NCI-H1694 treated with DMSO at 0.1 percent for 48 hours (cell line): ENCODE measurements at places on chromosomes 11 and 22.

DNA sequence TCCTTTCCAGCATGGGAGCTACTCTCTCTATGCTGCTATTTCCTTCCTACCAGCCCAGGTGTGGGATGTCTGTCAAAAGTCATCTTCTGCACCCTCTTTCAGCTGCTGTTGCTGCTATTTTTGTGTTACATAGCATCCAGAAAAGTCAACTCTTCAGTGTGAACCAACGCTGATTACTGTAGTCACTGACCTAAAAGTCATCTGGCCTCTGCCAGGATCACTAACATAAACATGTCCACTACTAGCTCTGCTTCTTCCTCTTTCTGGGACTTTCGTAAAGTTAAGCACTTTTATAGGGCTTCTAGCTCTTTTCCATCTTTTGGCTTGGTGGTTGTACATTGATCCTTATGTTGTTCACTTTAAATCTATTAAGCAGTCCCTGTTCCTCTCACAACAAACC, 90.2 kb upstream of the CARD18 start:
- no peak for DNase-seq

DNA sequence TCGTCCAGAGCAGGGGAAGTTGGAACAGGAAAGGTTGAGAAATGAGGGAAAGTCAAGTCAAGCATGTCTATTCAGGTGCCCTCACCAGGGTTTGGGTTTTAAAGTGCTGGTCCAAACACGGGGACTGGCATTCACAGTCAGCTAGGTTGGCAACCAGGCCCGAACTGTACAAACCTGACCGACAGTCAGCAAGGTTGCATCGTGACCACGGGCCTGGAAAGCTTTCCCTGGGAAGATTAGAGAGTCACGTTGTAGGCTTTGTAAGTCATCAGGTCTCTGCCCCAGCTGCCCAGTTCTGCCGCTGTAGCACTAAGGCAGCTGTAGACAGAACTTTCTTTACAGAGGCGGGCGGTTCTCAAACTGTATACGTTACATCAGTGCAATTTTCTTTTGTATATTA, 7.4 kb downstream of the KRTAP5-10 start:
- DNase-seq: no peak

DNA sequence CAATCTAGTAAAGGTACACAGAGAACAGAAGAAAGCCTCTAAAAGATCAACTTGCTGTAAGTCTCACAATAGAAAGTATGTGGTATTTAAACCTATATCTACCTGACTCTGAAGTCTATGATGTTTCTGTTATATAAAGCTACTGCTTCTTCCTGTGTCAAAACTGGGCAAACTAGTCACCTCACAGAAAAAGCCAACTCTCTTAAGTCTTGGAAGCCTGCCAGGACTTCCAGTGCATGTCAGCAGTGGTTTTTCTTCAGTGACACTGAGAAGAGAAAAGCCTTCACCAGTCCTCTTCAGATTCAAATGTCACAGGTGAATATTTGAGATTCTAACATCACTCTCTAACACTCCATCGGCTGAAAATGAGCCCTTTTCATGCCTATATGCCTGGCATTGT, 808.0 kb downstream of the DLG2 start:
- no peak for DNase-seq

- no peak for DNase-seq
These were observed 505.3 kb downstream of the SOX6 start for GRCh38 chr11:15851051-15851498.

DNA sequence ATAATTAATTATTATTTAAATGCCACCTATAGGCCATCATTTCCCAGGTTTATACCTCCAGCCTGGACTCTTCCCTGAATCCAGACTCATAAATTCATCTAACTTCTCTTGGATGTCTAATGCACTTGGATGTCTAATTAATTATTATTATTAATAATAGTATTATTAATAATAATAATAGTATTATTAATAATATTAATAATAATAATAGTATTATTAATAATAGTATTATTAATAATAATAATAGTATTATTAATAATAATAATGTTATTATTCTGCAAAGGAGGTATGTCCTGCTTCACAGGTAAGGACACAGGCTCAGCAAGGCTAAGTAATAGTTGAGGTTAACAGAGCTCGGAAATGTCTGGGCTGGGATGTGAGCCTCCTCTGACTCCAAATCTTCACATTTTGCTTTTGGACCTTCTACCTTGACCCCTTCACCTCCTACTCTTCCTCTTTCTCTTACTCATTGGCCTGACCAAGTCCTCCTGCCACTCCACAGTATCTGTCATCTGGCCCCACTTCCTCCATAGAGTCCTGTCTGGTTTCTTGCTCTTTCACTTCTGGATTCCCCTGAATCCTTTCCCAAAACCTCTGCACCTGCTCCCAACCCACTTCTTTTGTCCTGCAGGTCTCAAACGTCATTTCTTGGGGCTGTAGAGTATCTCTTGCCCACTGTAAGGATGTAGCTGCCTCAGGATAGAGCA, 8.0 kb downstream of the RIBC2 start:
- no peak for DNase-seq

DNA sequence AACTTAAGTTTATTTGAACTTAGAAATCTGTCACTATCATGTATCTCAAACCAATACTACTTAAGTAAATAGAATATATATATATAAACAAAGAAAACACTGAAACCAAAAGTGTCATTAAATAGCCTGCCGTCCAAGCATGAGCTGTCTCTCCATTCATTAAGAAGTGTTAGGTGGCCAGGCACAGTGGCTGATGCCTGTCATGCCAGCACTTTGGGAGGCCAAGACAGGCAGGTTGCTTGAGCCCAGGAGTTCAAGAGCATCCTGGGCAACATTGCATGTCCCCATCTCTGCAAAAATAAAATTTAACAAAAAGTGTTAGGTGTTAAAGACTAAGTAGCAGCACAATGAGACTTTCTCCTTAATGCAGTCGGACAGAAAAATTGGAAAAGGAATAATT, 14.0 kb downstream of the CD6 start:
- DNase-seq: no peak

- no peak for DNase-seq
These were observed 76.6 kb downstream of the MYO18B start for GRCh38 chr22:25818541-25818940.

DNA sequence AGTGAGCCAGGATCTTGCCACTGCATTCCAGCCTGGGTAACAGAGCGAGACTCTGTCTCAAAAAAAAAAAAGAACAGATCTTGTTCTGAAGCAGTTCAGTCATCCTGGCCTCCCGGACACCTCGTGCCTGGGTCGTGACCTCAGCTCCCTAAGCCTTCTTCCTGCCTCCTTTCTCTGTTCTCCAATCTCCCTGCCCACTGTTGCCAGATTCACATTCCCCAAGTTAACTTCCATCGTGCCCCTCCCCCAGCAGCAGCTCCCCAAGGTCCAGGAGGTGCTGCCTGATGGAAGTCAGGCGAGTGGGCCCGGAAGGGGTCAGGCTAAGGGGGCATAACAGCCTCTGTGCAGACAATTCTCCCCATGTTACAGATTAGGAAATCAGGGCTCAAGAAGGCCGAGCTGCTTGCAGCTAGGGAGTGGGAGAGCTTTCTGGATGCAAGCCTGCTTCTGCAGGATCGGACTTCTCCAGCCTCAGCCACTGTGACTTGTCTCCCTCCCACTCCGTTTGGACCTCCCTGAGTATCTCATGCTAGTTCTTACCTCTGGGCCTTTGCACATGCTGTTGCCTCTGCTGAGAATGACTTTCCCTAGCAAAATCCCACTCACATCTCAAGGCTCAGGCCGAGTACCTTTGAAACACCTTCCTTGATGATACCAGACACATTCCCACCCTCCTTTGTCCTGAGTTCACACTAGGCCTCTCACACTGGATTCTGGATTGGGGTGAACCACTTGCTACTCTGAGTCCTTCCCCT, 14.3 kb upstream of the TMEM184B start:
- no peak for DNase-seq

GRCh38 chr11:77127235-77127911, 673 bp upstream of the MYO7A start:
- DNase-seq: peak; percentile 23

DNA sequence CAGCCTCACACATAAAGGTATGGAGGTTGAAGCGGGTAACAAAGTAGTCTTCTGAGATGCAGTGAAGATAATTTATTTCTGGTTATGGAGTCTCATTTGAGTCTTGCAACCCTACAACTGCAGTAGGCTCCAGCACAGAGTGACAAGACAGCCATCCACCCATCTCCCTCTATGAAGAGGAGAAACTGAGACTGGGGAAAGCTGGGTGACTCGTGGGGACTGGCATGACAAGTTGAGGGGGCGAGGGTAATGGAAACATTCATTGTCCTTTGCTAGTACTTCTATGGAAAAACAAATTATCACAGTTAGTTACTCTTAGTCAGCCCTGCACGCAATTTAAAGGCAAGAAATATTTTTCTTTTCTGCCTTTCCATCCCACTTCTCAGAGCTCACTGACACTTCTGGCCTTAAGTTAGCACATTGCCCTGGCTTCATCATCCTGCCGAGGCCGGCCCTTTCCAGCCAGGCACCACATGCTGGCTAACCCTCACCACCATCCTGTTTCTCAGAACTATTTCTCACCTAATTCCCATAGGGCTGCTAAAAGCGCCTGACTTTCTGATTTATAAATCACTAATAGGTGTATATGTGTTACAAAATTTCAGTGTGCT, 361.1 kb downstream of the ETS1 start:
- DNase-seq: no peak

DNA sequence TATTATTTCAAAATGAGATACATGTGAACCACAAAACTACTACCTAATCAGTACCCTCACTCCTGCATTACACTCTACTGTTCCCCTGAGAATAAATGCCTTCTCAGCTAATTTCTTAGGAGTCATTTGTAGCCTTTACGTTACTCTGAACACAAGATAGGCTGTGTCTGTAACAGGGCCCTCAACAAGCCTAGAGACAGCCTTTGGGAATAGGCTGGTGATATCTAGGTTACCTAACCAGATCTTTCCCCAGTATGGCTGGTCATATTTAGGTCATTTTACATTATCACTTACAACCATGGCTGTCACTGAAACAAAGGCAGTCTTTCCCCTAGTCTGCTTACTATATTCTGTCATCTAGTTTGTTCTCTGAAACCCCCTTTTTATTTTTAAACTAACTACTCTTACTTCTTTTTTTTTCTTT, 14.2 kb downstream of the ATM start:
- no peak for DNase-seq

- no peak for DNase-seq
These were observed 13.4 kb downstream of the AP5B1 start for GRCh38 chr11:65767406-65767805.

- DNase-seq: no peak
These were observed at the start of gene MEI1 for GRCh38 chr22:41699264-41700107. TSS of gene MEI1 (plus strand) at chr22:41699503. CDS start at chr22:41699539, 36 bp downstream.

DNA sequence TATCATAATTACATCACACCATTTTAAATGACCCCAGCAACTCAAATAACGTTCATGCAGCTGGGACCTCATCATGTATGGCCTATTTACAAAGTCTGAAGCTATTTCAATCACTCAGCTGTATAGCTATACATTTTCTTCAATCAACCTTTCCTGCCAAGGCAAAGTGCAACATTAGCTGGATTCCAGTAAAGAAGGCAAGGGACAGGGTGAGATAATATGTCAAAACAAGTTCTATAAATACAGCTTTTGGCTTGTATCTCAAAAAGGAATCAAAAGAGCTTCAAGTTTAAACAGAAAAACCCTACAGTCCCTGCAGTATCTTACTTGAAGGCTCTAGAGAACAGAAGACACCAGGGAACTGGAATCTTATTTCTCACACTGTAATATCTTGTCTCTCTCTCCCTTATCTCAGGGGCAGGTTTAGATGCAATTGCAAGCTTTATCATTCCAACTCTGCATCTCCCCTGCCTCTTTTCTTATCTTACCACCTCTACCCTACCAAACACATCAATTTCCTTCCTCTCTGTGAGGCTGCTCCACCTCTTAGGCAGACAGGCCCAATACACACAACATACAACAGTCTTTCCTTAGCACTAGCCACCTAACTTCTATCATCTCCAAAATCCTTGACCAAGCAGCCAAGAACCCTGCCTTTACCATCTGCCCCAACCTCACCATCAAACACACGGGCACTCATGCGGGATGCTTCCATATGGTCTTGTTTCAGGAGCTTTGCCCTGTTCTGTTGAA, 34.5 kb downstream of the CELF1 start:
- peak; percentile 72 for DNase-seq

- peak; percentile 11 for DNase-seq
These were observed 91.8 kb downstream of the SWAP70 start for GRCh38 chr11:9755561-9756185.

GRCh38 chr11:67731583-67731982, 57.2 kb upstream of the ALDH3B2 start:
- no peak for DNase-seq

DNA sequence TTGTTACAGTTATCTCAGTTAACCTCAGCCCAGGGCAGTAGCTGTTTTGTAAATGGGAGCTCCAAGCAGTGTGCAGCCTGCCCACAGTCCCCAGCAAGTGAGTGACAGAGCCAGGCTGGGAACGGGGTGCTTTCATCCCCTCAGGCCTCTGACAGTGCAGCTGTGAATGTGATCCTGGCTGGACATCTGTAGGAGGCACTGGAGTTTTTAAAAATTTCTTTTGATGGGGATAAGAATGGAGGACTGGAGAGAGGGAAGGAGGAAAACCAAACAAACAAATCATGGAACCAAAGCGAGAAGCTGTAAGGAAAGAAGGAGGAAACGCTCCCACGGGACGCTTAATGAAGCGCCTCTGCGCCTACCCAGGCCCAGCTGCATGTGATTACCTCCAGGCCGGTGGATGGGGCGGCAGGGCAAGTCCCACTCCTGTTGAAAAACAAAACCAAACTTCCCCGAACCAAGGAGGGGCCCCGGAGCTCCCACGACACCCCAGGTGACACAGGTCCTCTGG, 40.6 kb downstream of the SCUBE1 start:
- DNase-seq: no peak

- no peak for DNase-seq
These were observed 569.9 kb downstream of the BUD13 start for GRCh38 chr11:116202922-116203321.

DNA sequence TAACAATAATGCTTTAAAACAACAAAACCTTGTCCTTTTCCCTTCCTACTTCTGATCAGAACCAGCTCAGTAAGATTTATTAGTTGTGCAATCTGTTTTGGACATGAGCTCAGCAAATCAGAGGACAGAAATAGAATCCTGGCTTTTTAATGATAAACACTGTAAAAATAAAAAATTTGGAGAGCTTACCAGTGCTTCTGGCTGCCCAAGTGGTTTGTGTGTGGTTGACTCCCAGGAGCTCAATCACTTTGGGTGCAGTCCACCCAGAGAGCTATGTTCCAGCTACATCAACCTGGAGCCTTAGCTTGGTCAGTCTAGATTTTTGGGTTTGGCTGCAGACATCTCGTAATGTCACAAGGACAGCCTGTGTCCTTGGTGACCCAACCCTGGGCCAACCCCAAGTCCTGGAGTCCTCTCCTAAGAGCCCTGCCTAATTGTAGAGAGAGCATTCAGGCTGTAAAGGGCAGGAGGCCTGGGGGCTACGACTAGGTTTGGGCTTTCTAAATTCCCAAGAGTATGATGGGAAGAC, 28.5 kb downstream of the CD44 start:
- DNase-seq: no peak
